ENCODE measurements at places on chromosomes 6 and 20.

GRCh38 chr20:23456409-23456808, 3.7 kb upstream of the CST11 start:
- no peak for DNase-seq

DNA sequence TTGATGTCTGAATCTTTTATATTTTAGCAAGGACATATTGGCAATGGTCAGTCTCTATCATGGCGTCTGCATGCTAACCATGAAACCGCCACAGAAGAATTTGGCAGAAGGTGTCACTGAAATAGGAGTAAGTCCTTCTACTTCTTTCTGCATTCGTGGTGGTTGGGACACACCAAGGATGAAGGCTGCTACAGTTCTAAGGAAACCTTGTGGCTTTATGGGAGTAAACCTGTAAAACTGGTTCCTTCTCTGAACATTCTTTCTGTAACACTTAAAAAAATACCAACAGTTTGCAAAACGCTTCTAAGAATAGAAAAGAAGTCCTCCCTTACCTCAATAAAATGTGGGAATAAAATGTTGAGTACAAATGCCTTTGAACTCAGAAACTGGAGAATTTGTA, 195.3 kb downstream of the SLC24A3 start:
- no peak for DNase-seq

- no peak for DNase-seq
Observed at GRCh38 chr20:51331481-51331880, 211.0 kb downstream of the NFATC2 start.

DNA sequence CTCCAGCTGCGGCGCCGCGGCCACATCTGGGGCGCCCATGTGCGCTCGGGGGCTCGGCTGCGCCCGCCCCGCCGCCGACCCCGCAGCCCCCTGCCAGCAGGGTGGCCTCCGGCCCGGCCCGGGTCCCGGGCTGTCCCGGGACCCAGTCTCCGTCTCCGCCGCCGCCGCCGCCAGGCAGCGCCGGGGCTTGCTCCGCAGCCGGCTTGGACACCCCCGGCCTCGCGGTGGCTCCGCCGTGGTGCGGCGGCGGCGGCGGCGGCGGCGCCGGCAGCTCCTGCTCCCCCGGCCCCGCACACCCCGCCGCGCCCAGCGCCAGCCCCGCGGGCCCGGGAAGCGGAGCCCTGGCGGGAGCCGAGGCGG, 219 bp downstream of the ISM1 start:
- no peak for DNase-seq

GRCh38 chr20:3559637-3560036, 88.8 kb downstream of the ATRN start:
- DNase-seq = no peak

- DNase-seq = no peak
Observed at GRCh38 chr6:143139239-143139784, 78.6 kb downstream of the AIG1 start.

- DNase-seq = no peak
Observed at GRCh38 chr20:2295886-2296515, at the start of gene TGM3. TGM3 (plus strand) TSS chr20:2296001; CDS start chr20:2296064, 63 bp downstream.

DNA sequence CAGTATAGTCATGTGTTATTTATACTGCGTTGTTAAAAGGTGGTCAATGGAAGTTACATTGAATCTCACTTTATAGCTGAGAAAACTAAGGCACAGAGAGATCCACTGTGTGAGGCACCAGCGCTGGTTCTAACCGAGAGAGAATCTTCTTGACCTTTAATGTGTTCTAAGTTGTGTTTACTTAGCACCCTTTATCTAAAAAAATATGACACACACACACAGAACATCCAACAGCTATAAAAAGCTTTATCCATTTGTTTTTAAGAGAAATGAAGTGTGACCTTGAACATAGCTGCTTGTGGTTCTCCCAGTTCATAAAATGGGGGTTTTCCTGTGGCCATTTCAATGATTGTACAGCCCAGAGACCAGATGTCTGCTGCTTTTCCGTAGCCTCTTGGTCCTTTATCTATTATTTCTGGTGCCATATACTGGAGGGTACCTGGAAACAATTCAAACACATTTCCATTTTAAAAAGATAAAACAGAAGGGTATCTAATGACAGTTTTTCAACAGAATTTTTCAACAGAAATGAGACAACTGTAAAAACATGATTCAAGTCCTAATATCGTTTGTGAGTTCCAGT, 54.8 kb upstream of the MAP7 start:
- no peak for DNase-seq

DNA sequence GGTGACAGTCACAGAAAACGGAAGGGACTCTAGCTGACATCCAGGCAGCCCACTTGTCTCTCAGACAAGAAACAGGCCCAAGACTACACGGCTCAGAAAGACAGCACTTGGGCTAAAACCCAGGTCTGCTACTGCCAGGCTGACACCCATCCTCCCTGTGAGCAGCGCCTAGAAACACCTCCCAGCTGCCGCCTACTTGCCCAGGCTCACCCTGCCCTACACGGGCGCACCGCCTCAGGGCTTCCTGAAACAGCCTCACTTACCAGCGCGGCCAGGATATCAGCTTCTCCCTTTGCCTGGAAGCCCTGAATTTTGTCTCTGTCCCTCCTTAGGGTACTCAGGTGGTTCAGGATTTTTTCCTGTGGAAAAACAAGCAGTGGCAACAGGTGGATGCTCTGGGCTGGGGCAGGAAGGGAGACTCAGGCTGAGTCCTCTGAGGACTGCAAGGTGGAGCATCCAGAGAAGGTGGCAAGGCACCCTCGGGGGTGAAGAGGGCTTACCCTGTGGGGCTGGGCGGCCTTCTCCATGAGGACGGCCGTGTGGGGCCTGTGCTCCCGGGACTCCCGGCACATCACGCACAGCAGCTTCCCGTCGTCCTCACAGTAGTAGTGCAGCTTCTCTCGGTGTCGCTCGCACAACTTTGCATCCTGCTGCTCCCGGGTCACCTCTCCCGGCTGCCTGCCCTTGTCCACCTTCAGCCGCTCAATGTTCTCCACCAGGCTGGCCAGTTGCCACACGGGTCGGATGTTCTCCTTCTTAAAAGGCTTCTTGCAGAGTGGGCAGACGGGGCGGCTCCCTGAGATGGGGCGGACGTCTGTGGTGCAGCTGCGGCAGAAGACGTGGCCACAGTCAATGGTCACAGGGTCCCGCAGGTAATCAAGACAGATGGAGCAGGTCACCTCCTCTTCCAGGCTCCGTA, 14.8 kb downstream of the TRIM26 start:
- no peak for DNase-seq

DNA sequence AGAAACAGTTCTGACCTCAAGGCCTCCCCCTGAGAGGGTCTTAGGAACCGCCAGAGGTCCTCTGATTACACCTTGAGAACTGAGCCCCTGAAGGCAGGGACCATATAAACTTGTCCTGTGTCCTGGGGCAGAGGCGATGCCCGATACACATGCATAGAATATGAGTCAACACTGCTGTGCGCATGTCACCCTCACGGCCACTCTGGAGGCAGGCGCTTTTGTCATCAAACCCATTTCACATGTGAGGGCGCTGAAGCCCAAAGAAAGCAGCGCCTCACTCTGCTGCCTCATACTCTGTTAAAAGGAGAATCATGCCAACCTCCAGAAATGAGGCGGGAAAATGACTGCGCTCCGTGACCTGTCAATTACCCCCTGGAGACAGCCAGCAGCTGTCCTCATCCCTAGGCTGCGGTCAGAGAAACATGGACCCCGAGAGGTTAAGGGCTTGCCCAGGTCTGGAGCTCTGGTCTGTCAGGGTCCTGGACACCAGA, 158.3 kb downstream of the GRM4 start:
- no peak for DNase-seq

DNA sequence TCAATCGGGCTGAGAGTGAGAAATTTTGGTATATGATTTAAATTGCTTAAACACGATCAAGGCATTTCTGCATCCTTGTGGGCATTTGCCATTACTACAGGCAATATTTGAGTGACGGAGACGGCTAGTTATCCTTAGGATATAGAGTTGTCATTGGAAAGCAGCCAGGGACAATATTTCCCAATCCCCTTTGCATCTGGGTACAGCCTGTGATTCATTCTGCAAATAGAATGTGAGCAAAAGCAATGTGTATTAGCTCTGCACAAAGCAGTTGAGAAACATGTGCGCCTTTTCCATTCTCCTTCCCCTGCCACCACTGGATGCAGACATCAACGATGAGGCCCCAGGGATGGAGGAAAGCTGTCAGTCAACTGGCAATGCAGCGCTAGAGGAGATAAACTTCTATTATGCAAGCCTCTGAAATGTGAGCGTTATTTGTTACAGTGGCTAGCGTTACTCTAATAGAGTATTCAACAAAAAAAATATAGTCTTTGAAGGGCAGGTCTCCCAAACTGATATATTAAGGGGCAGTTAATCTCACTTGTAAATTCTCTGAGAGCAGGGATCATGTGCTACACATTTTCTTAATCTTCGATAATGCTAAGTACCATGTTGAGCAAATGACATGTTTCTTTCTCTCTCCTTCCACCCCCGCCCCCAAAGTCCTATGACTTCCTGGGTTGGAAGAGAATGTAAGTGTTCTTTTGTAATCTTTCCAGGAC, 37.1 kb upstream of the NCOA3 start:
- DNase-seq = peak; percentile 93

DNA sequence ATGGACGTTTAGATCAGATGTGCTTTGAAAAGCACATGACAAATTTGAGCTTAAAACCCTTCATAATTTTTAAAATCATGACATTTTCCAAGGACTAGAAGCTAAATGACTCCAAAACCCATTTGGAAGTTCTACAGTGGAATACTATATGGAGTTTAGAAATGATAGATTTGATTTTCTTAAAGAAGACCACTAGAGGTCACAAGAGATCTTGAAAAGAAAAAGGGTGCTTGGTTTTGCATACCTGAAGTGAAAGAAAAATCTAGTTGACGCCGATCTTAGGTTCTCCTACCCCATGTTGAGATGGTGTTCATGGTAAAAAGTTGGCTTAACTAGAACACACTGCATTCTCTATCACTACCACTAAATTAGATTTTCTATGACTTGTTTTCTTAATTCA, 31.5 kb downstream of the CFAP61 start:
- no peak for DNase-seq

DNA sequence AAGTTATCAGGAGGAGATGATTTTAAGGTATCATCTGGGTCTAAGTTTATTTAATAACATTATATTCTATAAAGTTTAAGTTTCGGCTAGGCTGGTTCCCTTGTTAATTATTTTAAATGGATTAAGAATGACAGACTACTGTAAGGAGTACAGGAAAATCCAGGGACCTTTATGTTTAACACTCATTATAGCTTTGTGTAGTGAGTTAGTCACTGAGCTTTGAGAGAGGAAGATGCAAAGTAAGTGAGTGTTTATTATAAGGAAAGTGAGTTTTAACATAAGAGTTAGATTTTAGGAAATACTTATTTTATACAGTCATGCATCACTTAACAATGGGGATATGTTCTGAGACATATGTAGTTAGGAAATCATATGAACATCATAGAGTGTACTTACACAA, 485.5 kb downstream of the MMUT start:
- no peak for DNase-seq

DNA sequence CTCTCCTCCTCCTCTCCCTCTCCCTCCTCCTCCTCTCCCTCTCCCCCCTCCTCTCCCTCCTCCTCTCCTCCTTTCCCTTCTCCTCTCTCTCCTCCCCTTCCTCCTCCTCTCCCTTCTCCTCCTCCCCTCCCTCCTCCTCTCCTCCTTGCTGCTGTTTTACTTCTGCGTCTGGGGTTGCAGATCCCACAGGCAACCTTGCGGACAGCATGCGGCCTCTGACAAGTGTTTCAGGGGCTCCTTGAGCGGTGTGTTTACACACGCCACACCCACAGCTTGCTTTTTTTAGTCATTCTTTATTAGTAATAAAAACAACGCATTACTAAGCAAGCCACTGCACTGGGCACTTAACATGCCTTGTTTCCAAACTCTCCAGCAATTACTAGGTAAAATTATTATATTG, 81.9 kb downstream of the TFAP2C start:
- DNase-seq = no peak

- DNase-seq = no peak
Observed at GRCh38 chr6:6892744-6893583, 214.8 kb upstream of the RREB1 start.

- no peak for DNase-seq
Observed at GRCh38 chr6:110421749-110422443, 6.5 kb upstream of the DDO start.

GRCh38 chr6:144785056-144785455, 499.9 kb downstream of the UTRN start:
- DNase-seq = no peak

DNA sequence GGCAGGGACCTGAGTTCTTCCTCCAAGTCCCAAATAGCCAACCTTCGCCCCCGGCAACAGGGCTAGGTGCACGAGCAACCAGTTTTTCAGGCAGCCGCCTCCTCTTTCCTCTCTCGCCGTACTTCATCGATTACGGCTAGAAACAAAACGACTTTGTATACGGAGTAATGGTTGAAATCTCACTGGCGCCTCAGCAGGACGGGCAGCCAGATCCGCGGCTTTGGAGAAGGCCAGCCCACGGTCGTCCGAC, 333 bp upstream of the SMIM13 start:
- DNase-seq = no peak

- no peak for DNase-seq
Observed at GRCh38 chr6:128111096-128111495, 210.2 kb upstream of the THEMIS start.

DNA sequence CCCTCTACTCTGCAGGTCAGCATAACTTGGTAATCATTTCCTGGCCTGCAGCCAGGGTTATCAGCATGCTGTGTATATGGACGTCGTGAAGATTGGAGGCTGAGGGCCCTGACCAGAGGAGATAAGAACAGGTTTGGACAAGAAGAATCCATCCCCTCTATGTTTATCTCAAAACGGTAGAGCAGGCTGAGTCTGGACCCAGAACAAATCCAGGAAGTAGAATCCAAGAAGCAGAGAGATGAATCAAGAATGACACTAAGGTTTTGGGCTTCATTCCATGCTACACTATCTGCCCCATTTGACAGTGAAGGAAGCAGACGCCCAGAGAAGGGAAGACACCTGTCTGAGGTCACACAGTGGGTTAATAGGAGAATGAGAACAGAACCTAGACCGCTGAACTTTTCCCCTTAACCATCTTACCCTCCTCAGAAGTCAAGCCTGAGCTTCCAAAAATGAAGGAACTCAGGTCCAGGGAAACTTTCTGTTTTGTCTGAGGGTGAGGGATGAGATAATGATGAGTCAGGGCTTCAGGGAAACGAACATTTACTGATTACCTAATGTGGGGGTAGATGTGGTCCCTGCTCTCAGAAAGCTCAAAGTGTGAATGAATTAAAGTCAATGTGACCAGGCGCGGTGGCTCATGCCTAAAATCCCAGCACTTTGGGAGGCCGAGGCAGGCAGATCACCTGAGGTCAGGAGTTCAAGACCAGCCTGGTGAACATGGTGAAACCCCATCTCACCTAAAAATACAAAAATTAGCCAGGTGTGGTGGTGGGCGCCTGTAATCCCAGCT, 9.4 kb upstream of the COMMD7 start:
- DNase-seq = no peak

DNA sequence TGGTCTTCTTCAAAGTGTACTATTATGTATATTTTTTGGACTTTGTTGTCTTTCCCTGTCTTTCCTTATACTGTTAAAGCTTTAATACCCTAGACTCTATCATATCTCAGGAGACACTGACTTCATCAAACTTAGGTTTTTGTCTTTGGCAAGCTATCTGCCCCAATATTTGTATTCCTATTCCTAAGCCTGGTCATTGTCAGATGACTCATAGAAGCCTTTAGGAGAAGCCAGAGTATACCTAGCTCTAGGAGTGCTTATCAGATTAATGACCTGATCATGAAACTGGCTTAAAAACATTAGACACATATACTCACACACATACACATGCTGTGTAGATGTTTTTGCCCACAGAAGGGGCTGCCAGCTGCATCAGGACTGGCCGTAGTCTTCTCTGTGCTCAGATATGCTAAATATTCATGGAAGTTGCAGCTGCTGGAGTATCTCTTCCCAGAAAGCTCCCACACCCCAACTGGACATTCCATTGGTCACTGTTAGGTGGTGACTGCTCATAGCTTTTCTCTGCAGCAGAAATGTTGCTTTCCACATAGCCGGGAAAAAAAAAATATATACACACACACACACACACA, 102.0 kb downstream of the ANKS1A start:
- DNase-seq = no peak

All from ascending aorta (tissue), 2 donors.